ENCODE measurements at places on chromosomes 16 and 17.

- DNase-seq: peak; percentile 94
Observed at GRCh38 chr16:73002866-73003265, 45.1 kb downstream of the ZFHX3 start.

GRCh38 chr17:31466096-31466760 is 74.8 kb downstream of the RAB11FIP4 start:
- no peak for DNase-seq

DNA sequence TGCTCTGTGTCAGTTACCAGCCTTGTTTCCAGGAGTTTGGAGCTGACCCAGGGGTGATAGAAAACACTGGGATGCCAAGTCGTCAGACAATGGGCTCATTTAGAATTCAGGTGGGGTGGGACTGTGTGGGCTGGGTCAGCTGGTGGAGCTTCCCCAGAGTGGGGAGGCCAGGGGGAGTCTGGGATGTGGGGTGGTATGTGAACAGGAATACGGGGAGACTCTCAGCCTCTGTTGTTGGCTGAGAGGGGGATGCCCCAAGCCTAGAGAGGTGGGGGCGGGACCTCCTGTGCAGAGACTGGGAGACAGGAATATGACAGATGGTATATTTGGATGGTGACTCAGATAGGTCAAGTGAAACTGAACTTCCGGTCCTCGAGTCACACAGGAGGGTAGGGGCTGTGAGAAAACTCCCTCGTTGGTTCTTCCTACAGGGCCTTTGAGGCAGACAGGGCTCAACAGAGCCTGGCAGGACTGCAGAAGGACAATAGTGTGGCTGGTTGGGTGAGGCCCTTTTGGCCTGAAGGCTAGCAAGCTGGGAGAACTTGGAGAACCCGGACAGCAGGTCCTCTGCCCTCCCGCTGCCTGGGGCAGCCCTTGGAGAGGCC is 23.7 kb downstream of the CDH1 start:
- peak; percentile 36 for DNase-seq

- DNase-seq: peak; percentile 54
Observed at GRCh38 chr16:79826732-79827475, 226.4 kb upstream of the MAF start.

DNA sequence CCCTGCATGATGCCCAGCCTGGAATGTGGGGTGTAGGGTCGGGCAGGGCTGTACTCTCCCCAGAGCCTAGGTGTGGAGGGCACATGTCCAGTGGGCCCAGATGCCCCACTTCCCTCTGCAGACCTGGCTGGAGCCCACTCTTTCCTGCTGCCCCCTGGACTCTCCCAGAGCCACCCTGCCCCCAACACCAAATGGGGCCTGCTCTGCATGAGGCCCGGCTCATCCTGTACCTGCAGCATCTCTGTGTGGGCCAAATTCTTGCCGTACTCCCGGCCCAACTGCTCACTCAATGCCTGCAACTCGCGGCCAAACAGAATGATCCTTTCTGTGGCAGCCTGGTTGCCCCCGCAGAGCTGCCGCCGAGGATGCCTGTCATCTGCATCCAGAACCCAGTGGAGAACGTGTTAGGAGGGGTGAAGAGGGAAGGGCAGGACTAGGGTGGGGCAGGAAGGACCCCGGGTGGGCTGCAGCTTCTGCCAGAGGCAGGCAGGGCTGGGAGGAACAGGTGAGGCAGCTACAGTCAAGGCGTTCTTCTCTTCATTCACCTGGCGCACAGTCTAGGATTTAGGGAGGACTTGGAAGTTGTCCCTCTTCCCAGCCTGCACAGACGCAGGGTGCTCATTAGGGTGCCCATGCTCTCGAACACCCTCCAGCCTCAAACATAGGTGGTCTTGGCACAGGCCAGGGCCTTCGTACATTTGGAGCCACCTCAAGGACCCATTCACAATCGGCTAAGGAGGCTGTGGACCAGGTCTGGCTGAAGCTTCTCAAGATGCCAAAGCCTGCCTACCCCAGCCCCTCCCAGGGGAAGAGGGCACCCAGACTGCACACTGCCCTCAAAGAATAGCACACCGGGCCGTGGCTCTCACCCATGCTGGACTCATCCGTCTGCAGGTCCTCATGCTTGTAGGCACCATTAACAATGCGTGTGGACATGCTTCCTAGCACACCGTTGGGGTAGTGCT is 8.7 kb upstream of the GFOD2 start:
- DNase-seq: no peak

- DNase-seq: no peak
Observed at GRCh38 chr17:15454346-15454745, 13.1 kb downstream of the CDRT4 start.

DNA sequence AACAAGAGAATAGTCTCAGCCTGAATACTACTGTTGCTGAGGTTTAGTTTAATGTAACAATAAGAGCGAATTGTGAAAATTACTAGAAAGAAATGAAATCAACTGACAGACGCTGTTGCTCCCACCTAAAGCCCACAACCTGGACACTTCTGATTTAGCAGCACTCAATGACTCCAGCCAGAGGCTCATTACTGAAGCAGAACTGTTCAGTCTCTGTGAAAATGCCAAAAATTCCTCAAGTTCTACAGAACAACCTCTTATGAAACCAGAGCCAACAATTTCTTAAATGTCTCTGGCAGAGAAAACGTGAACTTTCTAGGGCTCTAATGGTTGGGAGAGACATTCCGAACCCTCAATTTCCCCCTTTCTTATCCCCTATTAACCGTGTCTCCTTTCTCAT is 9.9 kb downstream of the PSME3IP1 start:
- DNase-seq: no peak

DNA sequence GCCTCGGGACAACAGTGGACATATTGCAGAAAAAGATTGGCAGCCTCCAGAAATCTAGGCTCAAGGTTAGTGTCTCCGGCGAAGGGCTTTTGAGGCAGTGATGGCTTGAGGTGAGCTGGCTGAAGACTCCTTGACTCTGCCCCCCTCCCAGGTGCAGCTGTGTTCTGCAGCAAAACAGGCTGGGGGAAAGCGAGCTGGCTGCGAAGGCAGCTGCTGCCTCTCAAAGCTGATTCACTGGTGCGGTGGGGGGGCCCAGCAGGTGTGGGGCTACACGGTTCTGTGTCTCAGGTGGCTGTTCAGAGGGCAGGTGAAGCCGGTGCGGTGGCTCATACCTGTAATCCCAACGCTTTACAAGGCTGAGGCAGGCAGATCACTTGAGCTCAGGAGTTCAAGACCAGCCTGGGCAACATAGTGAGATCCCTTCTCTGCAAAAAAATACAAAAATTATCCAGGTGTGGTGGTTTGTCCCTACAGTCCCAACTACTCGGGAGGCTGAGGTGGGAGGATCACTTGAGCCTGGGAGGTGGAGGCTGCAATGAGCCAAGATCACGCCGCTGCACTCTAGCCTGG is 22.9 kb downstream of the C16orf96 start:
- DNase-seq: no peak

GRCh38 chr17:65530523-65531255 is 30.8 kb downstream of the AXIN2 start:
- DNase-seq: no peak

GRCh38 chr16:48156790-48157209 is 1.0 kb upstream of the ABCC12 start:
- DNase-seq: peak; percentile 79

DNA sequence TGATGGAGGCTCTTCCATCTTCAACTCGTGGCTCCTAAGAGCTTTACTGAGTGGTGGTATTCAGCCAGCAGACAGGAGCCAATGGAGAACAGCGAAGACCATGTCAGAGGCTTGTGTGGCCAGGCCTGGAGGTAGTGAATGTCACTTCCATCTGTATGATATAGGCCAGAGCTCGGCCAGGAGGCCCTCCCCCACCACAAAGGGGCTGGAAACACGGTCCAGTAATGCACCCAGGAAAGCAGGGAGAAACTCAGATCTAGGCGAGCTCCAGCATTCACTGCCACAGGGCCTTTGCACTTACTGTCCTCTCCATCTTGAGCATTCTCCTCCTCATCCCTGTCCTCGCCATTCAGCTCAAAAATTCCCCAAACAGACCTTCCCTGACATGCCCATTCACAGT is 555.3 kb upstream of the C16orf82 start:
- no peak for DNase-seq

DNA sequence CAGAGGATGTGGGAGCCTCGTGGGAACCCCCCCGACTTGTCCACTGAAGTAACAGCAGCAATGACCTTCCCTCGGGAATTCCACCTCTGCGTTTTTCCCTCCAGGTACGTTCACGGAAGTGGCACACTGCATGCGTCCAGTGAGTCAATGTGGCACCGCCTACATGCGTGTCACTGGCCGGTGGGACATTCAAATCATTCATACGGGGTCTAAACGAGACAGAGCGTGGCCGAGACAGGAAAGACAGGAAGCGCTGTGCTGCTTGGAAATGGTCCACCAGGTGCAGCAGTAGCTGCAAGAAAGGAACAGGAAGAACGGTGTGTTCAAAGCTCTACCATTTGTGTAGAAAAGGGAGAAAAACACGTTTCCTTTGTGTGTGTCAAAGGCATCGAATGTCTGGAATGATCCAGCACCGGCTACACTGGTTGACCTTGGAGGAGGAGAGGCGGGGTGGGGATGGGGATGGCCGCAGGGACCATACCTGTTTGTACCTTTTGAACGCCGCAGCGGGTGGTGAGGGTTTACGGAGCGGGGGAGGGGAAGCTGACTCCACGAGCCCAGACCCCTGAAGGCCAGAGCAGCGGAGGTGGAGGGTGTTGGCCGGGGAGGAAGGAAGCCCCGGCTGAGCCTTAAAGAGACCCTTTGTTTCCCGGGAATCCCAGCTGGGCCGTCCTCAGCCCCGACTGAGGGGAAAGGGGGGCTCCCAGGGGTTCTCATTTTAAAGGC is 1.7 kb upstream of the PGAP6 start:
- DNase-seq: no peak

- no peak for DNase-seq
Observed at GRCh38 chr17:3418222-3418621, 7.1 kb downstream of the OR3A3 start.

DNA sequence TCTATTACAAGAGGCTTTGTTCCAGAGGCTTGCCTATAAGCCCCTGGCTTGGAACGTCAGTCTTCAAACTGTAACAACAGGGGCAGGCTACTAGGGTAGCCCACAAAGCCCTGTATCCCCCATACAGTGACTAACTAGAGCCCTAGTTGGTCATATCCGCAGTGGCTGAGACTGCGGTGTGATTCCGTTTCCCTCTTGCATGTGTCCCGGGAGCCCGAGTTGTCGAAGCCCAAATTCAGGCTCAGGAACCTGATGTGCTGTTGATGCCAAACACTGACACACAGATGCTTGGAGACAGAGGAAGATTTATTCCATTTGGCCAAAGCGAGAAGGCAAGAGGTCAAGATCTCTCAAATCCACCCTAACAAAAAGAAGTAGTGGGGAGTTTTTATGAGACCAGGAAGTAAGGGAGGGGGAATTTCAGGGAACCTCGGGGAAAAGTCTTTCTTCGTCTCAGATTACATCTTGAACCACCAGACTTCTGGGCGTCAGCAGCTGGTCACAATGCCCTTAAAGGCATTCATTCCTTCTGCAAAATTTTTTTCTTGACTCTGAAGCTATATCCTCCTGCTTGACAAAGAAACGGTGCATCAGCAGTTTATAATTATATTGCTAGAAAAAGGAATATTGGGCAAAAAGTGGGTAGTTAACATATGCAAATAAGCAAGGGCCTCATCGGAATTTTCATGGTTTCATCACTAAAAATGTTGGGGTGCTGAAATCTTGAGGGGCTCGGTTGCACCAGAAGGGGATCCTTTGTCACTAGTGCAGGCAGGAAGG is 879 bp downstream of the SLFN5 start:
- peak; percentile 67 for DNase-seq

DNA sequence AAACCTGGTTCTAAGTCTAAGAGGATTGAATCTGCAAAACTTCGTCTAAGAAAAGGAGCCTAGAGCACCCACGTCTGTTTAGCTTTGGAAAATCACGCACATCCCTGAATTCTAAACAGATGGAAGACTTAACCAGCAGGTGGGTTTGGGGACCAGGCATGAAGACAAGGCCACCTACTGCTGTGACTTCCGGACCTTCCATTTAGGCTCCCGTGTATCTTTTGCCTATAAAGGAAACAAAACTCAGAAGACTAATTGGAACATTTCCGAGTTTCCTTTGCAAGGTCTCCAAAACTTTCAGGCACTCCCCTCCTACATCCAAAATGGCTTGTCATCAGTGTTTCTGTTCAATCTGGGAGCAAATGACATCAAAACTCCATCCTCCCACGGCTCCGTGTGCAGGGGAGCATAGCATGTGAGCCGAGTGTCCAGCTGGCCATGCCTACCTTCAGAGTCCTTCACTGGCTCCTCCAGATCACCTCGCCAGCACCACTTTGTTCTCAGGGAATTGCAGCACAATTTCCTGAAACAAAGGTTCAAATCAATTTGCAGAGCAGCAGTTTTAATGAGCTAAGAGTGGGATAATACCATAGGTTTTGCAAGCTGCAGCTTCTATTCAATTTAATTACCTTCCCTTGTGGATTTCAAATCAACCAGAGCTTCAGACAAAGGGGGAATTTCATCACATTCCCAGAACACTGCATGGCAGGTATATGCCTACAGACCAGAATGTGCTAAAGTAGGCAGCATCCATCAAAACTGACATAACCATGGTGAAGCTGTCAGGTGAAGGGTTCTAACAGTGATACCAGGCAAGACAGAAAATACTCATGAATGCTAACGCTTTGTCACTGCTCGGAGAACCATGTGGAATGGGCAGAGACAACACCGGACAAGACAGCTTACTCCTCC is 23.5 kb downstream of the CACNG1 start:
- no peak for DNase-seq

GRCh38 chr17:69810326-69810965 is 264.6 kb upstream of the KCNJ16 start:
- no peak for DNase-seq

- DNase-seq: no peak
Observed at GRCh38 chr16:68385371-68385770, 62.9 kb downstream of the SMPD3 start.

DNA sequence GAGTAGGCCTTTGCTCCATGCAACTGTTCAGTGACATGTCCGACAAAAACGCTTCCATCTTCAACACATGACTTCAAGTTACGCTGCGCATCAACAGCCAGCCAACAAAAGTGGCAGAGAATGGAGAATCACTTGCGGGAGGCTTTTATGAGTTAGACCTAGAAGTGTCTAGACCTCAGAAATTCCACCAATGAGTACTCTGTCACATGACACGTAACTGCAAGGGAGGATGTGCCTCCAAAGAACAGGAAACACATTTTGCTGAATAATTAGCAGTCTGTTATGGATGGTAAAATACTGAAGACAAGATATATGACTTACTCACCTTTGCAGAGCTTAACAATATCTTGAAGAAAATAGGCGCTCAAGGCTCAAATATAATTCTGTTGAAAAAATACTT is 62.1 kb downstream of the MYO1D start:
- DNase-seq: no peak
